Activated T-cell treated with anti-CD3 and anti-CD28 coated beads, Interleukin-2, amount 50 U/mL, for 4 hours (primary cell): ENCODE measurements at places on chromosomes 11 and 22. TPM values are rescaled to one million over a fixed set of nuclear protein-coding genes. Genes with fewer than 3 reads are reported as not detected.

DNA sequence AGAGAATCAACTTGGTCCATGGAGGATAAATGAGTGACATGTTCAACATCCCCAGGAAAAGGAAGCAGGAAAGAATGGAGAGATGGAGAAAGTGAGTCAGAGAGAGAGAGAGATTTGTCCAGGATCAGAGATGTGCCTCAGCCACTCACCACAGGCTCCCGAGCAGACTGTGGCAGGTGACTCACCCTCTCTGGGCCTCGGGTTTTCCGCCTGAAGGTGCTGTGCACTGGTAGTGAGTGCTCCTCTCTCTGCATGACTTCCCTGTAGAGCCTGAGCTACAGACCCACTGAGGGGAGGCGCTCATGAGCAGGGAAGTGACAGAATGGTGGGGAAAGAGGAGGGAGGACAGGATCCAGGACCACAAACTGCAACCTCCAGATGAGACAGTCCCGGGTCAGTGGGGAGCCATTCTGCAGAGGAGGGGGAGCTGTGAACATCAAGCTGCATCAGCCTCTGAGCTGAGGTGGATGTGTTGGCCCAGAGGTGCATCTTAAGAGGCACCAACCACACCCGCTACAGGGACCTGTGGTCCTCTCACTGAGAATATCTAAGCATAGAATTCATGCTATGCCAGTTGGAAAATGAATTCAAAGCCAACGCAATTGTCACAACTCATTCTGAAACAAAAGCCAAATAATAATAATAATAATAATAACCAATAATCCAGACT is 433.4 kb downstream of the BRD1 start:
- DNase-seq: no peak

Gene TMEM134
- total RNA-seq: 36.3 TPM

DNA sequence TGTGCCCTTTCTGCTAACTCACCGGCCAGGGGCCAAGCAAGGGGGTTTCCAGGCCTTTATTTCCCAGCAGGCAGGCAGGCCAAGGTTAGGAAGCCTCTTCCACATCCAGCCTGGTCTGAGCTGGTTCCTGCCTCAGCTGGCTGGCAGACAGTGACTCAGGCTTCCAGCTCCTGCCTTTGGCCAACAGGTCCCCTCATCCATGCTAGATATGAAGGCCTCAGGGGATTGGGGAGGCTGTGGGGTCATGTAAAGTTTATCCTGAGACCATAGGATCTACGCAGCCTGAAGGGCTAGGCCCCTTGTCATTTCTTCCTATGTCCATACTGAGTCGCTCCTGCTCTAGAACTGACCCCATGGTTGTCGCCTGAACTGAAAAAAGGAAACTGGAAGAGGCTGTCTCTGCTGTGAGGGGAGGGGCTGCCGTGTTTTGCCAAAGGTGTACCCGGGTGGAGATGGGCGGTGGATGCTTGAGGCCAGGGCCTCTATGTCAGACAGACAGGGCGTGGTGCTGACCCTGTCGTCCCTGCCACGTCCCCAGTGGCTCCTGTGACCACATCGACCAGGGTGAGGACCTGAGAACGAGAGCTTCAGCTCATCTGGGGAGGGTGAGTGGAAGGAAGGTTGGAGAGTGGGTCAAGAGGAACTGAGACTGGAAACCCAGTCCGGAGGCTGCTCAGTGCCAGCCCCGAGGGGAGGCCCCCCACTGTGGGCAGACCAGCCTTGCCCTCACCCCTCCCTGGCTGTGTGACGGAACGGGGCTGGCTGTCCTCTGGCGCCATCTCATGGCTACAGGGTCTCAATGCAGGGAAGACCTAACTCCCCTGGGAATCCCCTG is 17.0 kb downstream of the P2RY6 start:
- DNase-seq: peak; percentile 28

- no peak for DNase-seq
Measured at GRCh38 chr11:96390488-96390792, 627 bp downstream of the JRKL start.

GRCh38 chr22:31742682-31743081 is 7.2 kb downstream of the PRR14L start:
- DNase-seq: no peak

Gene SLC22A25
- total RNA-seq: not detected

Gene LRRN4CL
- 0.30 TPM for total RNA-seq

DNA sequence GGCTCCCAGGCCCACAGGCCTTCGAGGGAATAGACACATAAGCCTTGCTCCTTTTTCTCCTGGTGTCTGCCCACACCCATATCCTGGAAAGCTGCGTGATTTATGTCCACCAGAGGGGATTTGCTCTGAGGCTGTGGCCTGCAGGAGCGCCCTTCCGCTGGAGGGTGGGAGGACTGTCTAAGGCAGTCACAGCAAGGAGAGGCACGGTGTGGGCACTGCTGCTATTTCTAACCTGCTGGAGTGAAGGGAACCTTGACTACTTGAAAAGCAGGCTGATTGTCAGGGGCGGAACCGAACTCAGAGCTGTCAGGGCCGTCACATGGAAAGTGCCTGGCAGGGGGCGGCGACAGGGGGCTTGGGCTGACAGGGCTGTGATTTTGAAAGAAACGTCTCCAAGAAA is 3.7 kb downstream of the UPB1 start:
- no peak for DNase-seq

DNA sequence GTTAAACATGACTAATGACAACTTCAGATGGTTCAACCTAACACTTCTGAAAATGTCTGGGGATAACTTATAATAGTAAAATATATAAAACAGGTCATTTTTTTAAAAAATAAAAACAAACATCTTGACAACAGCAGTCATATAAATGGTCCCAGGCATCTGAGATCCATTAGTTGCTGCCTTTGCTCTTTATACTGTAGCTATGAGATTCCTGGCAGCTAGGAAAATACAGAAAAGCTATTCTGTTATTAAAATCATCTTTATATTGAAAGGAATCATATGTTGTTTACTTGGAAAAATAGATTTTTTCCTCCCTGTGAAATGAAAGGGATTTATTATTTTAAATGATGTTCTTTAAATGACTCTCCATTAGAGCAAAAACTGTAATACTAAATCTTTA is 55.7 kb upstream of the DEUP1 start:
- DNase-seq: no peak

- no peak for DNase-seq
Measured at GRCh38 chr11:12743834-12744449, 69.7 kb downstream of the TEAD1 start.
